ENCODE measurements at places on chromosomes 7 and 10.

DNA sequence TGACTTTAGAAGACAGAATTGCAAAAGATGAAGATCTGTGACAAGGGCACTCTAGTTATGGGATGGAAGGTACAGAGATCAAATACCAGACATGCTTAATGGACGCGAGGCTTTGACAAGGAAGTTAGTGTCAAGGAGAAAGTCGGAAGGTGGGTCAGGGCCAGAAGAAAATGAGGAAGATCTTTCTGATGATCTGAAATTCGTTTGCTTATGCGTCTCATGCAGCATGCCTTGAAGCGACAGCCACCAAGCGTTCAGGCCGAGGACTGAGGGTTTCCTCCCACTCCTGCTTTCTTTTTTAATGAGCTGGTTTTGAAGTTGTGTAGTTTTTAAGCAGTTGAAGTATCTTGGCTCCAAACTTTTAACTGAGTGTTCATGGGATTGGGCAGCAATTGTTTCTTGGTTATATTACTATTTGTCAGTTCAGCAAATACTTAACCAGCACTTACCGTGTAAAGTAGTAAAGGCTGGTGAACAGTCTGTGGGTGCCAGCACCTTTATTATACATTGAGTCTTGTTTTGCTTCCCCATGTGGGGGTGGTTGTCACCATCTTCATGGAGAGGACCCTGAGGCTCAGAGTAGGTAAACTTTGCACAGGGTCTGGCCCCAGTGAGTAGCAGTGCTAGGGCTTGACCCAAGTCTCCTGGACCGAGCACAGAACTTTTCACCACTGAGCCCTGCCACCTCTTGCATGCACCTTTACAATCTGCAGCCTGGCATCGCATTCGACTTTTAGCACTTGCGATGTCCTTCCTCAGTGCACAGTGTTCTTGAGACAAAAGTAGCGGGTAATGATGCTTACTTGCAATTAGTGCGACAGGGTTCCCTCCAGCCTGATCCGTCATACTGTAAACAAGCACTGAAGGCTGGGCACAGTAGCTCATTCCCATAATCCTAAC is 14.3 kb upstream of the BHLHA15 start:
- no peak for DNase-seq

GRCh38 chr7:22563621-22564241 is 63.7 kb upstream of the STEAP1B start:
- DNase-seq = peak; percentile 44

- no peak for DNase-seq
Measured at GRCh38 chr10:30765022-30765615, 135.6 kb upstream of the LYZL2 start.

DNA sequence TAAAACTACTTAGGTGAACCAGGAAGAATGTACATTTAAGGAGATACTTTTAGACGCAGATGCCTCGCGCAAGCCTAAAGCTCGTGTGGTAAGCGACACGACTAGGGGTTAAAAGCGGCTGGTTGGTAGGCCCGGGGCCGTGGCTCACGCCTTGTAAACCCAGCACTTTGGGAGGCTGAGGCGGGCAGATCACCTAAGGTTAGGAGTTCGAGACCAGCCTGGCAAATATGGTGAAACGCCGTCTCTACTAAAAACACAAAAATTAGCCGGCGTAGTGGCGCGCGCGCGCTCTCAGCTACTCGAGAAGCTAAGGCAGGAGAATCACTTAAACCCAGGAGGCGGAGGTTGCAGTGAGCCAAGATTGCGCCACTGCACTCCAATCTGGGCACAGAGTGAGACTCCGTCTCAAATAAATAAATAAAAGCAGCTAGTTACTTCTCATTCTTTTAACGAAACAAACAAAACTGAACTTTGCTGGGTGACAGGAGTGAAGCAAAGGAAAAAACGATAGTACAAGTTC is 879 bp downstream of the NUDT5 start:
- no peak for DNase-seq

GRCh38 chr7:41189866-41190265 is 513.0 kb downstream of the INHBA start:
- no peak for DNase-seq

DNA sequence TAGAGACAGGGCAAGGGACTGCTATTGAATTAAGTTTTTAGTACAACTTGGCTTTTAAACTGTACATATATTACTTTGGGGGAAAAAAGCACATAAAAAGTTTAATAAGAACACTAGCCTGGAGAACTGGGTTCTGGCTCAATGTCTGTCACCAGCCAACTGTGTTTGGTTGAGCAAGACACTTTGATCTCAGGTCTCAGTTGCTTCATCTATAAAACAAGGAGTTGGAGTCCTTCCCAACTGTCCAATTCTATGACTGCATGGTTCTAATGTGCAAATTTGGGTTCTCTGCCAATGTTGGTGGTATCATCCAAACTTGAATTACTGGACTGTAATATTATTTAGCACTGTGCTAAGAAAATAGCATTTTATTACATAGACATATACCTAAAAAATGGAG is 50.3 kb downstream of the ATXN7L1 start:
- no peak for DNase-seq

- DNase-seq = no peak
Measured at GRCh38 chr10:92122941-92123450, 167.9 kb downstream of the CPEB3 start.

DNA sequence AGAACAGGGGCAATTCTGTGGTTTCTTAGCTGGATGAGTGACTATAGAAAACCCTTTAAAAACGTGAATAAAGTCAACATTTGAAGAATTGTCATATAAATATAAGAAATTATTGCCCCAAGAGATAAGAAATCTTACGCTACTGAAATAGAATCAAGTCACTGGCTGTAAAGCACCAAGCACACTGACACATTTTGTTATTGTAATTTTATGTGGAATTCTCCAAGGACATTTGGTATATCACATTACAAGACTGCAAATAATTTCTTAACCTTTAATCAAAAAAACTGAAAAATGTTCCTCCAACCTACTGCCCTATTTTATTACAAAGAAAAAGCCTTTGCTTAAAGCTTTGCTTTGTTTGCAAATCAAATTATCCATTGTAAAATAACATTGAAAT is 383.3 kb downstream of the IPMK start:
- no peak for DNase-seq

GRCh38 chr10:78937800-78938694 is 130.7 kb upstream of the ZMIZ1 start:
- DNase-seq = no peak

DNA sequence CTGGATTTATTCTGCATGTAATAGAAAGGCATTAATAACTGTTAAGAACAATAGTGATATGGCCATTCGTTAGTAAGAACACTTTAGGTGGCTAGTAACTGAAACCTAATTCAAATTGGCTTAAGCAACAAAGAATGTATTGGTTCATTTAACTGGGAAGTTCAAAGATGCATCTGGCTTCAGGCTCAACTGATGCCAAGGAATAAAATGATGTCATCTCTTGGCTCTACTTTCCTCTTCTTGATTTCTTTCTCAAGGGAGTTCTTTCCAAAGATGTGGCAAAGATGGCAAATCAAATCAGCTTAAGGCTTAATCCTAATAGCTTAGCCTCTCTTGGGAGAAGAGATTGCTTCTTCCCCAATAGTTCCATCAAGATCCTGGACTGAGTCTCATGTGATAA is 51.6 kb downstream of the PIK3CG start:
- no peak for DNase-seq

- no peak for DNase-seq
Measured at GRCh38 chr7:135320268-135320667, 86.6 kb downstream of the STRA8 start.

GRCh38 chr7:40526951-40527715 is 392.3 kb downstream of the SUGCT start:
- DNase-seq = no peak

DNA sequence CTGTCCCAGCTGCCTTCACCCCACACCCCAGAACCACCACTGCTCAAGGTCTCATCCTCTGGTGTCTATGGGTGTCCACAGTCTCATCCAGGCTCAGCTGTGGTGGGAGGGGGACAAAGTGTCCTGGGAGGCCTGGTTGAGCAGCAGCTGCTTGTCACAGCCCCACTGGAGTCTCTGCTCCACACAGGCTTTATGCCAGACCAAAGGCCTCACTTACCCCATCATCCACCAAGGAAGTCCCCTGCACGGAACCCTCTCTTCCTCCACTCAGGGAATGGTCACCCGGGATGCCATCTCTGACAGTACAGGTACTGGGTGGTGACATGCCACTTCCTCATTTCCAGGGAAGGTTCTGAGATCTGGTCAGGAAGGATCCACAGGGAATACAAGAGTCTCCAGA is 925.4 kb upstream of the ZNF722 start:
- DNase-seq = no peak

DNA sequence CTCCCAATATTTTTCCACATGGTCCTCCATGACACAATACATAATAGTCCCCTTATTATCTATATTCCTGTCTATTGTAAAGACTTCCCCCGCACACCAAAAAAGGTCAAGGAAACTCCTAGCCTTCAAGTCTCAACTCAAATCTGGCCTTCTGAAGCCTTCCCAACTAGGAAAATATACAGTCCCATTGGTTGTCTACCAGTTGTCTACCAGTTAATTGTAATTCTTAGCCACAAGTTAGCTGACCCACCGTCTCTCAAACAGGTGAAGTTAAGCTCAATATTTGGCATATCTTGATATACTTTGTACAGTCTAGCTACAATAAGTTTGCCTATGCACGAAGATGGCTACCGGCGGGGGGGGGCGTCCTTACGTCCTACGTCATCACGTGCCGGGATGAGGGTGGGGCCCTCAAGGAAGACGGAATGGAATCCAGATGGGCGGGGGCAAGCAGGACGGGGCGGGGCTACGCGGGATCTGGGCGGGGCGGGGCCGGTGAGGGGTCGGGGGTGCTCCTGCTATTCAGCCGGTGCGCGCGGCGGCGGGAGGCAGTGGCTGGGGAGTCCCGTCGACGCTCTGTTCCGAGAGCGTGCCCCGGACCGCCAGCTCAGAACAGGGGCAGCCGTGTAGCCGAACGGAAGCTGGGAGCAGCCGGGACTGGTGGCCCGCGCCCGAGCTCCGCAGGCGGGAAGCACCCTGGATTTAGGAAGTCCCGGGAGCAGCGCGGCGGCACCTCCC is at the start of gene AHR:
AHR (plus strand) TSS at position 551 of the 738 bp plus-strand sequence. CDS start 613 bp downstream, outside the sequence.
- DNase-seq = peak; percentile 91

GRCh38 chr10:13809427-13809826 is 222.7 kb downstream of the PRPF18 start:
- no peak for DNase-seq

DNA sequence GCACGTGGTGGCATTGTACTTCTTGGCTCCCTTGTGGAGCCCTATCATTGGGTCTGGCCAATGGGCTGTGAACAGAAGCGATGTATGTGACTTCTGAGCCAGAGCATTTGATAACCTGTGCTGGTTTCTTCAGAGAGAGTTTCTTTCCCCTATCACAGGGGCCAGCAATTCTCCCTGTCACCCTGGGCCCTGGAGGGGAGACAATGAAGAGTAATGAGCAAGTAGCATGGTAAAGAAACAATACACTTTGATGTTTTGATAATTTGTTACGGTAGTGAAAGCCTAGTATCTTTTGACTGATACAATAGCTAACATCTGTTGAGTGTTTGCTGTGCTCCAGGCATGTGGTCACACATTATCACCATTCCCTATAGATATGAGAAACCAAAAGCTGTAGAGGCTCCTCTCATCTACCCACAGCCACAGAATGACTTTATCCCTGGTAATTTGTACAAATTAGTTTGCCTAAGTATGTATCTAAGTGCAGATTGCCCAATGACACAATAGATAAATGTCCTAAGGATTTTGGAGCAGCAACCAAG is 113.4 kb upstream of the SVIL start:
- DNase-seq = no peak

- DNase-seq = no peak
Measured at GRCh38 chr7:114402876-114403635, 11.6 kb upstream of the FOXP2 start.

- no peak for DNase-seq
Measured at GRCh38 chr7:51255036-51255435, 61.6 kb downstream of the COBL start.

Measured in GM10248 (cell line).